T-helper 1 cell (primary cell): ENCODE measurements at places on chromosomes 4 and X.
A peak's percentile ranks its signal among the peaks of the same experiment; 100 is the strongest.

DNA sequence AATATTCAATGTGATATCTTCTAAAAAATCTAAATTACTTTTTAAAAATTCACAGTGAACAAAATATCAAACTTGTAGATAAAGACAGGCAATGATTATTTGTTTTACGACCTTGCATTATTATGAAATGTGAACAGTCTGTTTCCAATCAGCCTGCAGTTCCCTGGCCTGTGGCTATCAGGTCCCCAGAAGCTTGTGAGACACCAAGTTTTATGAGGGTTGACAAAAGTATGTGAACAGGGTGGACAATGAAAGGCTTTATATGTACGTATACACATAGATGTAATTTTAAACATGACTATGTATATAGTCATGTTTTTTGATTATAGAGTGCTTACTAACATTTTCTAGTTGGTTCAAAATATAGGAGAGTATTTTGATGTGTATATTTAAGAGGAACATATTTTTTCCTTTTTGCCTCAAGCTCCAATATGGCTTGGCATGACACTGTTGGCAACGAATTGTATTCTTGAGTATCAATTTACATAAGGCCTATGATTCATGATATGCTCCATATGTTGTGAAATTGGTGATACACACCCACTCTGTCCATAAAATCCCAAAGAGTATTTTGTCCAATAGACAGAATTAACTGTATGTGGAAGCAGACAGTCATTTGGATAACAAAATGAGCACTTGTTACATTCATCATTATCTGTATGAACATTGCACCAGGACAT lies 55.7 kb downstream of the BTC start:
- DNase-seq, result no peak

DNA sequence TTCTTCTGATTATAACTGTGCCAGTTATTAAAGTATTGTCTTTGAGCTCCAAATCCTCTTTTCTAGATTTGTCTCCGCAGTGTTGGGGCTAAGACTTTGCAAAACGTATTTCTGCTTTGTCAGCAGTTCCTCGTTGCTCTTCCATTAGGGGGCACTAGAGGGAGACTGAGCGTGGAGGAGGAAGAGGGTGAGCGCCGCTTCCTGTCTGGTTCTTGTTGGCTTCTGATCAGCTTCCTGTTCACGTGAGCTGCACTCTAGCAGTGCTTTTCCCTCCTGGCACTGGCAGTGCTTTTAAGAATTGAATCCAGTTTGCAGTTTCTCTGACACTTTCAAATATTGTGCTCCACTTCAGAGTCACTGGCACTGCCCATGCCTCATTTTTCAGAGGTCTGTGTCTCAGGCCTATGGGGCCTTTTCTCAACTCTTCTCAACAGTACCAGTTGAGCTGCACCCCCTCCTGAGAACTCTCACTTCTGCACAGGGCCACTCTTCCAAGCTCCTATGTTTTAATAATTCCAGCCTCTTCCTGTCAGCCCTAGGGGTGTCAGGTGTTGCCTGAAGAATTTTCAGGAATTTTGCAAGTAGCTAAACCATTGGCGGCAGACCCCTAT lies 54.4 kb upstream of the LCORL start:
- DNase-seq, result peak; percentile 19

DNA sequence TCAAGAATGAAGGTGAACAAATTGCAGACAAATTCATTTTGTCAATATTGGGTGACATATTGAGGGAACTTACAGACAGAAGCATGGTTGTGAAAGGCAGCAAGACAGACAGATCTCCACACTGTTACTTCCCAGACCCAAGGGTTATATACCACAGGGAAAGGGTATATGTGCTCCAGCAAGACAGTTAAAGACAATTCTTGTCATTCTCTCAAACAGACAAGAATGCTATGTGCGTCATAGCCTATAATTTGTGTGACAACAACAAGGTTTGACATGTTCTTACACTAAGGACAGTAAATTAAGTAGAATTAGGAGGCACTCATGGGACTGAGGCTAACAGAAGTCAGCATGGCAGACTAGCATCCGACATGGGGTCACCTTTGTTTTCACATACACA lies 214.3 kb downstream of the INPP4B start:
- no peak for DNase-seq

- DNase-seq, result no peak
Observed at GRCh38 chr4:77665381-77666069, 59.9 kb downstream of the CXCL13 start.

DNA sequence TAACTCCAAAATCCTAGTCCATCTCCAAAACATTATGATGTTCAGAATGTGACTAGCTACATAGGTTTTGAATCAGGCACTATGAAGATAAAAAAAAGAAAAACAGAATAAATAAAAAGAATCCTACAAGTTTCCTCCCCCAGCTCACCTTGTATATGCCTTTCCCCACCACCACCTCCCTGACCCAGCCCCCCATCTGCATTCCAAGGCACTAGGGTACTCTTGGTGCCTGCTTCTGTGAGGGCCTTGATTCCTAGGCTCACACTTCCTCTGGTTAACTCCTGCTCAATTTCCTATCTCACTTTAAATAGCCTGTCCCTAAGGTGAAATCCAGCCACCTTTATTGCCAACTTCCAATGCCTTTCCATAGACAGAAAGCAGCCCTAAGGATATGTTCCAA lies 178.7 kb upstream of the ATOH1 start:
- DNase-seq, result no peak

- no peak for DNase-seq
Observed at GRCh38 chr4:25486171-25486570, 109.1 kb downstream of the ANAPC4 start.

DNA sequence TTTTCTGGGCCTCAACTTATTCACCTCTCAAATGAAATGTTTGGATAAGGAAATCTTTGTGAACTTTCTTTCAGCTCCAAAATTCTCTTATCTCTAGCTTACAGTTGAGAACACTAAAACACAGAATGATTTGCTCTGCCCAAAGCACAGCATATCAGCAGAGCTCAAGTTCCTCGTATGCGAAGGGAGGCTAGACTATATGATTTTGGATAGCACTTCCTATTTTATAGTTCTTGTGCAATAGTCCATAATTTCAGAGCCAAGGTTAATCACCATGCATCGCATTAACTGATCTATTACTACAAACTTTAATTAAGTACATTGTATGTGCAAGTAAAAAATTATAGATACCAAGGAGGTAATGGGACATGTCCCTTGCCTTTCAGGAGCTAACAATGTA lies 27.0 kb upstream of the KLHL13 start:
- no peak for DNase-seq

DNA sequence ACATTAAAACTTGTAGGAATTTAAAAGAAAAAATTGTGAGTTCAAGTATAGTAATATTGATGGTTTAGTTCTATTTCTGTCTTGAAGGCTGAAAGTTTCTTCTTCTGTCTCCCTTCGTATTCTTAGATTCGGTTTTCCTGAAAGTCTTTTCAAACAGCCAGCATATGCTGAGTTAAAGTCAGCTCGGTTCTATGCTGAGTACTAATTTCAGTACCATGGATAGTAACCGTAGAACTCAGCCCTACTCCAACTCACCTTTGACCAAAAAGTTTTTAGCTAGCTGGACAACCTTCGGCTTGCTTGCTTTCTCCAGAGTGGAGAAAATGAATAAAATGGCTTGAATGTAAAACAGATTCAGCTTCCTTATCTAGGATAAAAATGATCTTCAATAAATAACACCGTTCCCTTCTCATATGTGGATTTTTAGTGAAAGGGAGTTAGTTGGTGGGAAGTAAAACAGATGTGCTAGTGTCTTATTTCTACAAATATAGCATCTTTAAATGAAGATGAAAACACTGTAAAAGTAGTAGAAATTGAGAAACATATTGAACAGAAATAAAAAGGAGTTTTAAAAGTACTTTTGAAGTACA lies 5.2 kb downstream of the POU4F2 start:
- DNase-seq, result no peak

- no peak for DNase-seq
Observed at GRCh38 chrX:37959212-37960021, 46.9 kb upstream of the SYTL5 start.

DNA sequence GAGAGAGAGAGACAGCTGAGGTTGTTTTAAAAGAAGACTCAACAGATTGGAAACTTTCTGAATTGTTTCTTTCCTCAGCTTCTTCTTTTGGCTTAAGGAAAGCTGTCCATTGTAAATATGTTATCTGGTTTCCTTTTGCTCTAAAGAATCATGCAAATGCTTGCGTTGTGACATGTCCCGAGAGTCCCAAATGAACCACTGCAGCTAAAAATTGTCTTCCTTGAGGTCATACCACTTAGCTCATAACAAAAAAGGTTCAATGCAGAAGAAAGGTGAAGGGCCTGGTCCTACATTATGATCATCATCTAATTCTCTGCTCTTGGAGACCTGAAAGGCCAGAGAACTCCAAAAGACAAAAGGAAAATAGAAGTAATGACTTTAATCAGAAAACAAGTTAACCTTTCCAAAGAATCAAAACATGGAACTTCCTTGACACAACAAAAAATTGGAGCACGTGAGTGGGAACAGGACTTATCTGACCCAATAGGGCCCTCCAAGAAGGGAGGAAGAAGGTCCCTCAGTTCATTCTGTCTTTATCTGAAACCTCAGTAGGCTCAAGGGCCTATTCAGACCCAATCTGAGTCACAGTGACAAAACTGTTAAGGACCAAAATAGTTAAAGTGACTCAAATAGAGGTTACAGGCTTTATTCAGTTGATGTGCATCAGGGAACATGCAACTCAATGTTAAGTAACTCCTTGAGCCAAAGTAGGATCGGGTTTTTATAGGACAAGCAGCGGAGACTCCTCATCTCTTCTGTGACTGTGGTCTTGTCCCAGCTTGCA lies 14.7 kb upstream of the VSIG1 start:
- DNase-seq, result no peak

DNA sequence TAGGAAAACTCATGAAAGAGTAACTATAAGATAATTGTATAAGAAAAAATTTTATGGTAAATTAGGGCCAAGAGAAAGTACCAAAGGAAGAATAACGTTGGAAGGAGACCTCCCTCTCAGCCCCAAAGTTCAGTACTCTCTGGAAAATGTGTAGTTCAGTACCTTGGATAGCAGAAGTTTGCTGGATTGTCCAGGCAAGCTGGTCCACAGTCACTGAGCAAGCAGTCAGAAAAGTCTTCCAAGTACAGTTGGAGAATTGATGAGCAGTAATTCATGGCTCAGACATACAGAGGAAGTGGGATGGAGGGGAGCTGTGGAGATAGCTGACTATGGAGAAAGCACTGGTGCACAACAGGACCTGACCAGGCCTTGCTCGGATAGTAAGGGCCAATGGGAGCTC lies 598.2 kb upstream of the NDST4 start:
- no peak for DNase-seq

DNA sequence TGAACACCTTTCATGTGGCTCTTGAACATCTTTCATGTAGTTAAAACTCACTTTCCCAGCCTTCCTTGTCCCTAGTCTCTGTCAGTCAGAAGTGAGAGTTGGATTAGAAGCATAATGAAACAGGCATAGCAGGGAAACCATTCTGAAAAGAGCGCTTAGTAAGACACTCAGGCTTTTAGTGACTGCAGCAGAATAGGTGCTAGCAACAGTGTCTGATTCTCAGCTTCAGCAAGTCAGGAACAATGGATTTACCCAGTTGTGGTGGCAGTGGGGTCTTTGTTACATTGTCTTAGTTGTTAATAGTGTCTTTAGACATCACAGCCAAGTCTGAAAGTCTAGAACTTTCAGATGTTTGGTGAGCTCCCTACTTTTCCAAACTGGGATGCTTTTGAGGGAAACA lies 177.1 kb upstream of the PCDH7 start:
- no peak for DNase-seq

DNA sequence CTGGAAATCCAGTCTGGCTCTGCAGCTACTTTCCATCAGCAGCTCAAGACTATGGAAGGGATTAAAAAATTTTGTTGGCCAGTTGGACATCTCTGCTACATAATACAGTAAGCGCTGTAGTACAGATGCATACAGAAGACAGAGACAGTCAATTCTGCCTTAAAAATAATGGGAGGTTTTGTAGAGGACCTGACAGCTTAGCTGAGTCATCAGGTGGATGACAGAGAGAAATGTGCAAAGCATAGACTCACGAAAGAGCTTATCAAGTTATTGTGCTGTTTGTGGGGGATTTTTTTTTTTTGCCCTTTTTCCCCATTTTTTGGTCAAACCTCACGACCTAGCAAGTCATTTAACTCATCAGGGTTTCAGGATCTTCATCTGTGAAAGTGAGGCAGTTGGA lies 149.0 kb upstream of the SCML1 start:
- no peak for DNase-seq

DNA sequence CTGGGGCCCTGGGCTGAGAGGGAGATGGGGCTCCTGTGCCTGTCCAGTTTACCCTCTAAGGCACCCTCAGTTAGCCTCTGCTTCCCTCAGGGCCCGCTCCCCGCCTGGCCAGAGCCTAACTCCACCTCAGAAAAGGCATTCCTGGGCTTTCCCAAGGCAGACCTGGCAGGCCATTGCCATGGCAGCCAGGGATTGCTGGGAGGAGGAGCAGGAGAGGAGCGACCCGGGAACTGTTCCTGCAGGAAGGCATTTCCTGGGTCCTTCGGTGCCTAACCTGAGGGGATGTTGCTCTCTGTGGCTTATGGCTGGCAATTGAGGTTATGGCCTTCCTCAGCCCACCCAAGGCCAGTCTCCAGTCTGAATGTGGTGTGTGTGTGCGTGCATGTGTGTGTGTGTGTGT lies 131.3 kb downstream of the PJA1 start:
- DNase-seq, result no peak

DNA sequence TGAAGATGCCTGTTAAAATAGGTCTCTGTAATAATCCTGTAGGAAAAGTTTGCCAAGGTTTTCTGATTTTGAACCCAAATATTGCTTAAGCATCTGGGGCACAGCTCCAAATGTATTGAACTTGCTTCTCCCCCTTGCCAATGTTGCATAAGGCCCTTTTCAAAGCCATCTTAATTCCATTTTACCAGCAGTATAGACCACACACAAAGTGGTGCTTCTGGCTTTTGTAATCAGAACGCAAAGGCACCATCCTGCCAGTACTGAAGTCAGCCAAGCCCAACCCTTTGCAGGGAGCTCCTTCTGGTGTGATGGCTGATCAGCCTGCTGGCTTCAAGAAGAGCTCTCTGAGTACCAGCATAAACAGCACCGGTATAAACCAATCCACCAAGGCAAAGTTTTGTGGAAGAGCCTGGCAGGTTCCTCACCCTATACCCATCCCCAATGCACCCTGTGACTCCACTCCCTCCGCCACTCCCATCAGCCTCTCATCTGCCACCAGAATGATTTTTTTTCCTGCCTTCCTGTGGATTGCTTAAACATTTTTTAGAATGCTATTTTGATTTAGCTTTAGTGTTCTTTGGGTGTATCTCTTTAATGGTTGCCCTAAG lies 39.2 kb upstream of the USP9X start:
- DNase-seq, result no peak

- DNase-seq, result no peak
Observed at GRCh38 chrX:66013194-66013816, 26.6 kb downstream of the VSIG4 start.

DNA sequence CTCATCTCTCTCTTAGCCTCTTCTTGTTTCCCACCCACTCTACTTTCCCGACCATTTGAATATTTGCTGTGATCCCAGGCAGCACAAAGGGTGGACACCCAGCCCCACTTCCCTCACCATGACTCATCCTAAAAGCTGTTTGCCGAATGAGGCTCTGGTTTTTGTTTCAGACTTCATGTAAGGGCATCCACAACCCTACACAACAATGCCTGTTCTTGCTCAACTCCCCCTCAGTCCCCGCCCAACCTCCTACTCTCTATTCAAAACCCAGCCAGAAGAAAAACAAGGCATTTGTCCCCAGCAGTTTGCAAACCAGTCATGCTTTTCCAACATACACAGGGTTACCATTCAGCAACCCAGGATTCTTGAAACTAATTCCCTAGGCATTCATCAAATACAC lies 516.5 kb upstream of the CNKSR2 start:
- DNase-seq, result no peak
